ENCODE measurements at places on chromosomes 3 and 15.

DNA sequence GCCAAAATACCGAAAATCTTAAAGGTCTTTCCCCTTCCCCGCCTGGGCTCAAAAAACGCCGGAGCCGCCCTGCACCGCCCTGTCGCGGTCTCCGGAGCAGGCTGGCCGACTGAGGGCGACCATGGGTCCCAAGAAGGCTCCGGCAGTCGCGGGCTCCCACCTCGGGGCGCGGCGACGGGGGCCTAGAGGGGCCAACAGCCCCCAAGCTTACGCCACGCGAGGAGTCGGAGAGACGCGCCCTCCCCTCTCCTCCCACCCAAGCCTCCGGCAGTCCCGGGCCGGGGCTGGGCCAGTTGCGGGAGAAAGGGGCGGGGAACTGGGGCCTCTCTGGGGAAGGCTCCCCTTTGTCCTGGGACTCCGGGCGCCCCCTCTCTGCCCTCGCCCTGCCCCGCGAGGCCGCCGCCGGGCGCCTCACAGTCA, 69.2 kb downstream of the GOLGA8B start:
- no peak for DNase-seq

DNA sequence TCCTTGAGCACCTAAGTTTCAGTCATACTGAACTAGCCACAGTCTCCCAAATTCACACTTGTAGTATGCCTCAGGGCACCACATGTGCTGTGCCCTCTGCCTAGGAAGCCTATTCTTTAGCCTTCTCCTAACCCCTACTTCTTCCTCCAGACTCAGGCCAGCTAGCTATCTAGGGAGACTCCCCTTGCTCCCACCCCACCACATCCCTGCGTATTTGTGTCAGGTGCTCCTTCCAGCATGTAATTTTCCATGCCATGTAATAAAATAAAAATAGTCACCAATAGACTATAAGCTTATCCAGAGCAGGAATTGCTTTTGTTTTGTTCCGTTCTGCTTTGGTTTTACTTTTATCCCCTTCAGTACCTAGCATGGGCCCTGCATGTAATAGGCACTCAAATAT, 14.9 kb upstream of the GJD2 start:
- no peak for DNase-seq

DNA sequence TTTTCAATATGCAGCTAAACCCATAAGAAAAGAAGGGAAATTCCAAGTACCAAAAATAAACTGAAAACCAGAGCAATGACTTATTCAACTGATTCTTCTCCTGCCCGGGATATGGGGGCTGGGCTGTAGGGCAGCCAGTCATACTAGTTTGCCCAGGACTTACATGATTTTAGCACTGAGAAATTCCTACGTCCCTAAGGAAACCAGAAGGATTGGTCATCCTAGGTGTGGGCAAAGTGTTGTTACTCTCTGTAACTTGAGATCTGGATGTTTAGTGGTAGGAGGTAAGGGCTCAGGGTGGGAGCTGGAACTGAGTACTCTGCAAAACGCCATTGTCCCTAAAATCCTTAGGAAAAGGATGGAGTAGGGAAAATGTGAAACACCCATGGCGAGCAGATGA, 1.2 kb upstream of the DAZL start:
- DNase-seq, result no peak

DNA sequence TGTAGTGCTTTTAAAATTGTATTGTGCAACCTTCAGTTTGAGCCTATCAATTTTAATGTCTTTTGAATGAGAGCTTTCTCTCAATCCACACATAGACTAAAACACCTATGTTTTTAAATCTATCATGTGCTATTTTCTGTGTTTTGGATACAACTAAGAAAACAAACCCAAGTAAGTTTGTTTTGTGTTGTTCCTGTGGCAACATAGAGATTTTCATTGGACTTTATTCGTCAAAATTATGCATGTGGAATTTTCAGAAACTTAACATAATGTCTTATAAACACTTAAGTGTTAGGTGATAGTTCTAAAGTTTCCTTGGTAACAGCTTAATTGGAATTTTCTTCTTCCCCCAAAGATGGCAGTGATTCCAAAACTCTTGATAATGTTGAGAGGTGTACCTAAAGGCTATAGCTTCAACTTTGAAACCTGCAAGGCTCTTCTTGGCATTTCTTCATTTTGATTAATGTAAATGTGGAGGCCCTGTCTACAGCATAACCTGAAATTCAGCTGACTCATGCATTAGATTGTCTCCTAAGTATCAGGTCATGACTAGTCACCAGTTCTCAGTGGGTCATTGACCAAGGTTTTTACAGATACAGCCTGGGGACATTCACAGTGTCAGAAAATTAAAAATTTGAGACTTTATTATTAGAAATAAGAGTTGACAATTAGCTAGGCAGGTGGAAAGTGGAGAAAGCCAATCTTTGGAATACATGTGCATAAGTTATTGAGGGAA, 44.4 kb downstream of the COL6A5 start:
- no peak for DNase-seq

GRCh38 chr15:82838096-82838735, 28.8 kb downstream of the WHAMM start:
- no peak for DNase-seq

DNA sequence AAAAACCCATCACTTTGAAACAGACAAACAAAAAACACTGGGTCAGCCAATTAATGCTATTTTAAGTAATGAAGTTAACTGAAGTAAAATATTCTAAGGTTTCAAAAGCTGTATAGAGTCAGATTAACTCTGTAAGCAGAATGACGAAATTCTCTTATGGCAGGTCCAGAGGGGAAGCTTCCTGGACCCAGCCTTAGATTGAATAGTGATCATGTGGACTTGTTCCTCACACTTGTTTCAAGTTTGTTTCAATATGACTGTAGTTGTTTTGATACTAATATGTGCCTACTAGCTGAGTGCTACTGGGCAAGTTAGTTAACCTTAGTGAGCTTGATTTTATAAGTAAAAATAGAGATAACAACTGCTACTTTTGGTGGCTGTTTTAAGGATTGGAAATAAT, 32.6 kb downstream of the PLS1 start:
- DNase-seq, result no peak

DNA sequence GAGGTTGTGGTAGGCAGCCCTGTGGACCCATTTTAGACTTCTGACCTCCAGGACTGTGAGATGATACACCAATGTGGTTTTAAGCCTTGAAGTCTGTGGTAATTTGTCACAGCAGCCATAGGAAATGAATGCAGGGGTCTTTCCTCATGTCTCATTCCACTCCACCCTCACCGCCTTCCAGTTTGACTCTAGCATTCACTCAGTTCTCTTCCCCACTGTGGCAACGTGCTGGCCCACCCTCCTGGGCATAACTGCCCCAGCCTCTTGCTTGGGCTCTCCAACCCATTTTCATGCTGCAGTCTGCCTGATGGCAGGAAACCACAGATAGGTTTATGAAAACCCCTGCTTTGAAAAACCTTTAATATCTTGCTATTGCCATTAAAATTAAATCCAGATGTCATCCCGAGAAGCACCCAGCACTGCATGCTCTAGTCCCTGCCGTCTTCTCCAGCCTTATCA, 7.3 kb upstream of the TRNT1 start:
- no peak for DNase-seq

DNA sequence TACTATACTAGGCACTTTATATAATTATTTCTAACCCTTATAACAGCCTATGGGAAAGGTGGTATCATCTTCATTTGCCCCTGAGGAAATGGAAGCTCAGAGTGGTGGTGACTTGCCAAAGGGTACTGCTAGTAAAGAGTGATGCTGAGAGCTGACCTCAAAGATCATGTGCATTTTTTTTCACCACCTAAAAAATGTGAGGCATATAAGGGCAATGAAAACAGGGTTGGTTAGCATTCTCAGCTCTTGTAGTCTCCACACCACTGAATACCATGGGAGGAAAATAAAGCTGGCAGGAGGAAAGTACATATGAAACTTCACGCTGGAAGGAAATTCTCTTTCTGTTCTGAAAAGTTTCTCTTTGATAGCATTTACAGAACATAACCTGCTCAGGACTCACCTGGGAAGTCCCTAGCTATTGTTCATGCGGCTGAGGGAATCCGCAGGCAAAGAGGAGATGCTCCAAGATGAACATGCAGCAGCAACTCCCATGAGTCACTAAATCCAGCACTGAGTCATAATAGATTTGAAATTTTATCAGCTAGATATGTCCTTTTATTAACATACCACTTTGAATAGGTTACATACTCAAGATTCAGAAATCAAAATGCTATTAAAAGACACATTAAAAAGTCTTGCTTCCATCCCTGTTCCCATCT, 17.3 kb downstream of the FAIM start:
- no peak for DNase-seq

All from CD4-positive, alpha-beta T cell treated with Interleukin-2 at 100 ng/mL for 4 hours (primary cell).